ENCODE measurements at places on chromosomes 2 and 18.

GRCh38 chr2:99802734-99803133 is 312.9 kb upstream of the REV1 start:
- DNase-seq = no peak

GRCh38 chr2:222039821-222040220 is 259.0 kb downstream of the PAX3 start:
- no peak for DNase-seq

GRCh38 chr2:189375842-189376241 is 65.4 kb upstream of the WDR75 start:
- no peak for DNase-seq

DNA sequence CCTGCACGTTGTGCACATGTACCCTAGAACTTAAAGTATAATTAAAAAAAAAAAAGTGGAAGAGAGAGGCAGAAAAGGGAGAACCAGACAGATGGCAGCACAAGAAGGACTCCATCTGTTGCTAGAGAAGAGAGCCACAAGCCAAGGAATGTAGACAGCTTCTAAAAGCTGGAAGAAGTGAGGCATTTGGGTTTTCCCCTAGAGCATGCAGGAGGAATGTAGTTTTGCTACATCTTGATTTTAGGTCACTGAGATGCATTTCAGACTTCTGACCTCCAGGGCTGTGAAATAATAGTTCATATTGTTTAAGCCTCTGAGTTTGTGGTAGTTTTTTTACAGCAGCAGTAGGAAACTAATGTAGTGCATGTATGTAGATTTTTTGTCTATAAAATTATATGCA is 46.0 kb downstream of the CAVIN2 start:
- no peak for DNase-seq

Measured in activated T-cell treated with anti-CD3 and anti-CD28 coated beads, Interleukin-2, amount 50 U/mL, for 4 hours (primary cell).